ENCODE measurements at places on chromosomes 1 and 21.

DNA sequence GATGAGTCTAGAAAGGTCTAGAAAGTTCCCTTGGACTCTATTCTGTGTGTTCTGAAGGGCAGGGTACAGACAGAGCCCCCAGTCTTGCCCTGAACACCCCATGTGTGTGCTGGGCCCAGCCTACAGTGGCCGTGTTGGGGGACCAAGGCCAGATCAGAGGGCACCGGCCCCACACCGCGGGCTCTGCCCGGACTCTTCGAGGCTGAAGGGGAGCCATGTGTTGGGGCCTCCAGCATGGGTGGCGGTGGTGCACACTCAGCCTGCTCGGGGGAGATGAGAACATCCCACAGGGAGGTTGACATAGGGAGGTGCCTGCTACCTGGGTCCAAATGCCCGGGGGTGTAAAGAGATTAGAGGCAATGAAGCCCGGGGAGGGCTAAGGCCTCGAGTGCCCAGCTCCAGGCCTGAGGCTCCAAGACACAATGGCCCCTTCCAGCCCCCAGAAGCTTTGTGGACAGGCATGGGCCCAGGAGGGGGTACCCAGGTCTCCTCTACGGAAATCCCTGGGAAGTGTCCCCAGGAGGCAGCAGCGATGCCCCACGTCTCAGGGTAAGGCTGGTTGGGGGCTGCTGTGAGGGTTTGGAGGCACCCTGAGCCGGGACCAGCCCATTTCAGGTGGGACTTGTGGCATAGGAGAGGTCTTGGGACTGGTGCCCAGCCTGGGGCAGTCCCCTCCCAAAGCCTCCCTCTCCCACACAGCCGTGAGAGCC lies 12.1 kb downstream of the ARHGEF16 start:
- no peak for DNase-seq

DNA sequence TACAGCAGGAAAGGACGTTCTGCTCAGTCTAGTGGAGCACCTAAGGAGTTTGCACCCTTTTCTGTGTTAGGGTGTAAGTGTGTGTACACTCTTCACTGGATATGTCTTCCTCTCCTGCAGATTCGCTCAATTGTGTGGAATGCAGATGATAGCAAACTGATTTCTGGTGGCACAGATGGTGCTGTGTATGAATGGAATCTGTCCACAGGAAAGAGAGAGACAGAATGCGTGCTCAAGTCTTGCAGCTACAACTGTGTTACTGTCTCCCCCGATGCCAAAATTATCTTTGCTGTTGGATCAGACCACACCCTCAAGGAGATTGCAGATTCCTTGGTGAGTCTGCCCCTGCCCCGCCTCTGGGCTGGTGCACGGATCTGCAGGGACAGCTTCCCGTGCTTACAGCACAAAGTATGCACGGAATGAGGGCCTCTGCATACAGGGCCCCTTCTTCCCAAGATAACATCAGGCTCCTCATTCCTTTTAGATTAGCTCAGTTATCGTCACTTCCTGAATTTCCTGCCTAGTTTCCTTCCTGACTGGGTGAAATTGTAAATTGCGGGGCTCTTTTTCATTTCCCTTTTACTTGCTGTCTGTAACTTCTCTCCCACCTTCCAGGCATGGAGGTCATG lies 34.6 kb downstream of the CFAP57 start:
- no peak for DNase-seq

- no peak for DNase-seq
These were observed 166.5 kb downstream of the PGBD5 start for GRCh38 chr1:230259621-230260020.

DNA sequence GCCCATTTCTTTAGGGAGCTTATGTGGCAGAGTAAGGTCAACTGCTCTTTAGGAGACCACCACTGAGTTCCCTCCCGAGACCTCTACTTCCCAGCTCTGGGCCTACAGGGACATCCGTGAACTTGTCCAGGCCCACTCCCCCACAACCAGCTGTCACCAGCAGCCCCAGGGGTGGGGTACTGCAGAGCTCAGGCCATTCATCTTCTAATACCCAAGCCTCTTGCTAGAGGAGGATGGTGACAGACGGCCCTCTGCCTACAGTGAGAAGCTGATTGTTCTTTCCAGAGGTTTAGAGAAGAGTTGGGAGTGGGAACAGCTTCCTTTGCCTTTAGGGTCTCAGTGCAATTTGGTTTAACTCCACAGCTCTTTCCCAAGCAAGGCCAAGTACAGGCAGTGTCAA lies 33.2 kb upstream of the ARTN start:
- no peak for DNase-seq

GRCh38 chr1:242530761-242531160 lies 6.3 kb upstream of the PLD5 start:
- DNase-seq = no peak

- no peak for DNase-seq
These were observed 111.6 kb upstream of the ERRFI1 start for GRCh38 chr1:8137481-8138244.

GRCh38 chr1:185526344-185527307 lies 207.6 kb upstream of the HMCN1 start:
- peak; percentile 68 for DNase-seq

GRCh38 chr1:170676628-170677027 lies 12.7 kb downstream of the PRRX1 start:
- no peak for DNase-seq

Measured in NAMALWA (cell line).